ENCODE measurements at places on chromosomes 1 and 21.

DNA sequence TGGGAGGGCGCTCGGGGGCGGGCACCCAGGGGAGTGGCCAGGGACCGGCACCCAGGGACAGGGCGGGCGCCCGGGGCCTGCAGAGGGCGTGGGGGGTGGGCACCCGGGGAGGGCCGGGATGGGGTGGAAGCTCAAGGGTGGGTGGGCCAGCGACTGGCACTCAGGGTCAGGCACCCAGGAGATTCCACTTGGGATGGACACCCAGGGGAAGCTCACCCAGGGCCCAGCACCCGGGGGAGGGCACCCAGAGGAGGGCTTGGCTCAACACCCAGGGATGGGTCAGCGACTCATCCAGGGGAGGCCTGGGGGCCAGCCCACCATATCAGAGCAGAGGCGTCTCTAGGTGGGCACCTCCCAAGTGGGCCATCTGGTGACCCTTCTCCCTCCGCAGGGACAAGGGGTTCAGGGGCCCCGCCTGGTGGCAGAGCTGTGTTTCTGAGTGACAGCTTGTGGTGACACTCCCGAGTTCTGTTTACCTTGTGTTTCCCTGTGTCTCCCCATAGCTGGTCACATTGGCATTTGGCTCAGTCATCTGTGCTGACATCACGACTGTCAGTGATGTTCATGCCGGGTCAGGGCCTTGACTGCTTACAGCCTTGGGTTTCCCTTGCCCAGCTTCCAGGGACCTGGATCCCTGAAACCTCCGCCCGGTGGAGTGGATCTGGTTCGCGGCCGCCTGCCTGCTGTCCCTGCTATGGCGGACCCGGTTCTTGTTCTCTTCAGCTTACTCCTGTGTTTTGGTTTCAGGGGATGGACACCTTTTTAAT lies 749 bp downstream of the IBA57 start:
- no peak for DNase-seq

GRCh38 chr1:32918179-32918578 lies 17.0 kb upstream of the TMEM54 start:
- no peak for DNase-seq

- no peak for DNase-seq
Measured at GRCh38 chr21:37665230-37666024, 250.8 kb downstream of the KCNJ6 start.

DNA sequence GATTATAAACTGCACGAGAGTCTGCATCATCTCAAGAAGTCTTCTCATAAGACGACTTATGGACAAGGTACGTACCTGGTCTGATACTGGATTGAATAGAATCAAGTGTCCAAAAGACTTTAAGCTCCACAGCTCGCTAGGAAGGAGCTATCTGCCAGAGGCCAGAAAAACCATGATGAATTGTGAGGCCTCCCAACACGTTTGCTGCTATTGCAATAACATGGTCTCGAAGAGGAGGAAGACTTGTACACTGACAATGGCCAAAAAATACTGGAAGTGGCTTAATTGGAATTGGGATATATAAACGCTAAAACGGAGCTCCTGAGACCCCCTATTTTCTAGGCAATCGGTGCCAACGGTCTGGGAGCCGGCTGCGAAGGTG lies 534 bp downstream of the DNAJC28 start:
- DNase-seq: no peak

DNA sequence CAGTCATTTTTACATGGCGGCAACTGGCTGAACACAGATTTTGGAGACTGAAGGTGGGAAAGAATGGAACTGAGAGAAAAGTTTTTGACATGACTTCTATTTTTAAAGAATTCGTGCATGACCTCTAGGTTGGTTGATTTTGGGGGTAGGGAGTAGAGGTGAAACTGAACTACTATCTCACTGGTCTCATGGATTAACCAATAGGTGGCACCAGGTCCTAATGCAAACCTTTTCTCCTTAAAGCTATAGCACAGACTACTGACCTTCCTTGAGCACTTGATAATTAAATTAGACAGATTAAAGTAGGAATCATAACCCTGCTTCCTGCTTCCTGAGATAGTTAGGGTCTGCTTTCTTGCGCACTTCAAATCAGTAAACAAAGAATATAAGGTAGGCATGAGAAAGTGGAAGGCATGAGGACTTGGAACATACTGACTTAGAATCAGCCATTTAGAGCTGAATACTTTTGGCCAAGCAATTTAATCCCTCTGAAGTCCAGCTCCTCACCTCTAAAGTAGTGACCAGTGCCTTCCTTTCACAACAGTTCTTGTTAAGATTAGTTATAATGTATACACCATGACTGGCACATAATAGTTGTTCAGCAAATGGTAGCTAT lies 206.0 kb downstream of the CENPF start:
- DNase-seq: no peak

DNA sequence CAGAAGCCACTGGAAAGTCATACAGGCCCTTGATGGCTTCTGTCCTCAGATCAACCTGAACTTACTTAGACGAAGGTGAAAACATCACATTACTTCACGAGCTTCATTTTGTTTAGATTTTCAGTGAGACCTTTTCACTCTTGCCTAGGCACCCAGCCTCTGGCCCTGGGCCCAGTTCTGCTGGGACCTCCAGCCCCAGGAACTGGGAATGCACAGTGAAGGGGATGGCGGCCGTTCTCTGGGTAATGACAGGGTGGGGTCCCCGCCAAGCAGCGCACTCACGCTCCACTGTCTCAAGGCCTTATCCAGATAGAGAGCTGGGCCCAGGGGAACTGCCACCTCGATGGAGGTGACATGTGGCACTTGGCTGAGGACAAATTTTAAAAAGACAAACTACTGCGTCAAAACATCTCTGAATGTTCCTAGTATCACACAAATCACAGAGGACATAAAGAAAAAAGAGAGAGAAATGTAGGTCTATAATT lies 54.8 kb downstream of the NPHP4 start:
- no peak for DNase-seq

DNA sequence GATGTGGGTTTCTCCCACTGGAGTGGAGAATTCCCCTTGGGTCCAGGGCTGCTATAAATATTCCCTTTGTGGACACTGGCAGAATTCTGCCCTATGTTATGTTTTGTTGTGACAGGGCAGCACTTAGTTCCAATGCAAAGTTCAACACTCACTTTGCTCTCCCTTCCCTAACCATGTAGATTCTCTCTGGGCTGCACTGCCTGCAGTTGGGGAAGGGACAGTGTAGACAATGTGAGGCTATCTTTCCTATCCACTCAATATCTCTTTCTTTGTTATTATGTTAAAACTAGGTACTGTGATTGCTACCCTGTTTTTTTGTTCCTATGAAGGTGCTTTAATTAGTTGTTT lies 19.6 kb downstream of the GPR88 start:
- DNase-seq: no peak

- DNase-seq: no peak
Measured at GRCh38 chr1:43768168-43768567, 60.8 kb downstream of the ST3GAL3 start.

GRCh38 chr1:204258213-204259115 lies 44.7 kb upstream of the GOLT1A start:
- no peak for DNase-seq

- DNase-seq: no peak
Measured at GRCh38 chr1:100494393-100495084, 43.4 kb upstream of the GPR88 start.

DNA sequence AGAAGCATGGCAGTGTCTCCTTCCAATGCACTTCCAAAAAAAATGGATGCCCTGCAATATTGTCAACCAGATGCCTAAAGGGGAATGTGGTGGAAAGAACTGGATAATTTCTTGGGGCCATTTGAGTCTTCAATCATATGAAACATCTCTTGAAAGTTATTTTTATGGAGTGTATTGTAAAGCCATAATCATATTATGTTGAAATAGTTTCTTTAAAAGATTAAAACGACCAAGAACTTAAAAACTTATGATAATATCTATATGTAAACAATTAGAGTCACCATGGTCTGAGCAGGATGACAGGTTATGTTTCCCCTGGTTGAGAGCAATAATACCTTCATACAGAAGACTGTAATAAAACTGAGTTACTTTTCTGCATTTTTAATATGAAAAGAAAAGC lies 457.2 kb downstream of the PCP4 start:
- no peak for DNase-seq

GRCh38 chr1:77238462-77238861 lies 19.2 kb upstream of the PIGK start:
- no peak for DNase-seq

GRCh38 chr1:222288053-222288452 lies 259.9 kb downstream of the HHIPL2 start:
- no peak for DNase-seq

- no peak for DNase-seq
Measured at GRCh38 chr1:227273557-227273956, 44.7 kb downstream of the CDC42BPA start.

DNA sequence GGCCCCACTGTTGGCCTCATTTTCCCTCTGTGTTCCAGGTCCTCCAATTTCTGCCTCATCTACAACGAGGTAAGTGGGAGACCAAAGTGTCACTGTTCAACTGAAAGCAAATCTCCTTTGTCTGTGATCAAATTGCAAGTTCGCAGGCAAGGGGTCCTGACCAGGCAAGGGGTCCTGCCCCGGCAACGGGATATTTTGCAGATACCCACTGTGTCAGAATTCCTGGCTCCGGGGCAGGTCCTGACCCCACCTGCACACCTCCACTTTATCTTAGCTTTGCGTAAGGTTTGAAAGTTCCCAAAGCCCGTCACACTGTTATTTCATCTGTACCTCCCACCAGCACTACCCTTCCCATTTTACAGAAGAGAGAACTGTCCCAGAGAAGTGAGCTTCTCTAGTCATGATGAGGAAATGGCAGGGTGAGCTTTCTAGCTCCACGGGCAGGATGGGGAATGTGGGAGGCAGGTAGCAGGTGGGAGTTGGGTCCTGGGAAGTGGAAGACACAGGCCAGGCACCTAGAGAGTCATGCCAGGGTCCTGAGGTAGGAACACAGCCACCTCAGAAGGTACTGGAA lies 32.0 kb upstream of the CSF1 start:
- DNase-seq: no peak
